ENCODE measurements at places on chromosomes 1 and 21.

DNA sequence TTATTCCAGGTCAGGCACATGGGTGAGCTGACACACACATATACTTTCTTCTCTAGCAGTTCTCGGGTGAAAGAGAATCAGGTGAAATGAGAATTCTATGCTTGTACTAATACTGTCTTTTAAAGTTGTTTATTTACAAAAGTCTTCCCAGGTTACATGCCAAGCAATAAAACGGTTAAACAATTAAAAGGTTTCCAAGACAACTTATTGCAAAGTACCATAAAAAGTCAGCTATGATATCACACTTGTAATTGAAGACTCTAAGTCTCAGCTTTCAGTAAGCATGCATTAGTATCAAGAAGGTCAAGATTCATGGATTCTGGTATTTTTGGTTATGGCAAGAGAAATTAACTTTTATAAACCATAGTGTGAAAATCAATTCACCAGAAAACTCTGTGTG lies 171.4 kb downstream of the PDE4B start:
- DNase-seq: no peak

DNA sequence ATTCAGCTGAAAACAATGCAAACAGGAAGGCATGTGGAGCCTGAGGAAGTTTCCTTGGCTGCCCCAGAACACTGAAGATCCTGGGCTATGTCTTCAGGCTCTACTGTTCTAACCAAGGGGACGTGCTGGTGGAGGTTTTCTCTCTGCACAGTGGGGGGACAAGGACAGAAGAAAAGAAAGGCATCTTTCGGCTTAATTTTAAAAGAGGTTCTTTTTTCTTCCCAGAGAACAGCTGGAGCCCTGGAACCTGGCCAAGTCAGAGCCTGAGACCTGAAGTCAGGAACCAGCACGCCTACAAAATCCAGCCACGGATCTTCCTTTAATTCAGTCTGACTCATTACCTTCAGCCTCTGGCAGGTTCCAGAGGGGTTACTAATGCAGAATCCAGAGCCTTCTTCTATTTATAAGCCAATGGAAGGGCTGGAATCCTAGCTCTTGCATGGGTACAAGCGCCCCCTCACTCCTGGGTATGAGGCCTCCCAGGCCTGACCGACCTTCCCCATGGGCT lies 19.8 kb downstream of the CTNNBIP1 start:
- no peak for DNase-seq

GRCh38 chr1:176692431-176692830 lies 229.5 kb downstream of the PAPPA2 start:
- DNase-seq: no peak

DNA sequence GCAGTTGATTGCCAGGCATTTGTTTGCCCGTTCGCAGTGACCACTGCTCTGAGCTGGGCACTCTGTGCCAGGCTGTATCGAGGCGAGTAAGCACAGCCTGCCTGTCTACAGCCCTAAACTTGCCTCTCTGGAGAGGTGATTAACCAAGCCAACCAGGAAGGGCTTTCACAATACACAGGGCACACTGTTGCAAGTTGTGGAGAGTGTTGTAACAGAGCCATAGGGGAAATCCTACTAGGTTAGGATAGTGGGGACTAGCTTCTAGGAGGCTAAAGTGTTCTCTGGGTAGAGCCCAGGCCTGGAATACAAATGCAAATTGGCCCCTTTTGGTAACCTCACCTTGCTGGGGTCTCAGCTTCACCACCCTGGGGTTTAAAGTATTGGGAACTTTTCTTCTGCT lies 23.8 kb downstream of the PRDM2 start:
- DNase-seq: no peak

All from GM13977 (cell line).